ENCODE measurements at places on chromosomes 6 and 20. TPM values are rescaled to one million over a fixed set of nuclear protein-coding genes. Genes with fewer than 3 reads are reported as not detected.

C6orf141 gene
- total RNA-seq: 0.25 TPM

GRCh38 chr20:5401277-5401875 is 84.6 kb upstream of the PROKR2 start:
- DNase-seq: no peak

DNA sequence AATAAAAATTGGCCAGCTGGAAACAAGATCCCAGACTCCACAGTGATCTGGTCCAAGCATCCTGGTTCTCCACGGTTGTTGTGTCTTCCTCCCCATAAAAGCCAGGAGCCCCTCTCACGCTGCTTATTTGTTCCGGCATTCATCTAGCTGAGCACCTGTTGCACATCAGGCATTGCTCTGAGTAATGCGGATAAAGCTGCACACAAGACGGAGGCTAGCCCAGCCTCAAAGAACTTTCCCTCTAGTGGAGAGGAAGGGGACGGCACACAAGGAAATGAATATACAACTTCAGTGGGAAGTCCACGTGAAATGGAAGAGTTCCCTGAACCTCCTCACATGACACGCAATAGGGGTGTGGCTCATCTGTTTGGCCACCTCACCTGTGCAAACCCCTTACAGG is 30.3 kb upstream of the NXT1 start:
- DNase-seq: no peak

DNA sequence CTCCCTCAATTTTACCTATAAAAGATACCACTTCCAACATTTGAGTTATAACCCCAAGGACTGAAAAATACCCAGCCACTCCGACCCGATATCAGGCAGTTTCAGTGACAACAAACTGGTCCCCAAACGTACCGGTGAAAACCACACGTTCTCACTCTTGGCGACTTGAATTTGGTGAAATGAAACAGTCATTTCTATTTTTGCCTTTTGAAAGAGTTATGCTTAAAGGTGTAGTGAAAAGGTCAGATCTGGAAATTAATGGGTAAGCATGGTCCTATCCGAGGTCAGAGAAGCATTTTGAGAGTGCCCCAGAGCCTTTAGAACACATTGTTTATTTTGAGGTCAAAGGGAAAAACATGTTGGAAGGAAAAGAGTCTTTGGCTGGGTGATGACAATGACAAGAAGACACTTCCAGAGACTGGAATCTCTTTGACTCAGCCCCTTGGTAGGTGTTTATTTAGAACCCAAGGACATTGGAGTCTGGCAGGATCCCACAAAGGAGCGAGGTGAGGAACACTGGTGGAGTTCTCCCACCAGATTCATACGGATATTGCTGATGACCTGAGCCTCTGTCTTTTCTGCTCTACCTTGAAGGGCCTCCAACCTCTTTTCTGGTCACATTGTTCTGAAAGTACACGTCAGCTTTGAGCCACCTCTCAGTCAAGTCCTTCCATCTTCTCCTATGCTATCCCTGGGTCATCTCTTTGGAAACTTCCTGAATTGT is 235.0 kb downstream of the GMPR start:
- DNase-seq: no peak

DNA sequence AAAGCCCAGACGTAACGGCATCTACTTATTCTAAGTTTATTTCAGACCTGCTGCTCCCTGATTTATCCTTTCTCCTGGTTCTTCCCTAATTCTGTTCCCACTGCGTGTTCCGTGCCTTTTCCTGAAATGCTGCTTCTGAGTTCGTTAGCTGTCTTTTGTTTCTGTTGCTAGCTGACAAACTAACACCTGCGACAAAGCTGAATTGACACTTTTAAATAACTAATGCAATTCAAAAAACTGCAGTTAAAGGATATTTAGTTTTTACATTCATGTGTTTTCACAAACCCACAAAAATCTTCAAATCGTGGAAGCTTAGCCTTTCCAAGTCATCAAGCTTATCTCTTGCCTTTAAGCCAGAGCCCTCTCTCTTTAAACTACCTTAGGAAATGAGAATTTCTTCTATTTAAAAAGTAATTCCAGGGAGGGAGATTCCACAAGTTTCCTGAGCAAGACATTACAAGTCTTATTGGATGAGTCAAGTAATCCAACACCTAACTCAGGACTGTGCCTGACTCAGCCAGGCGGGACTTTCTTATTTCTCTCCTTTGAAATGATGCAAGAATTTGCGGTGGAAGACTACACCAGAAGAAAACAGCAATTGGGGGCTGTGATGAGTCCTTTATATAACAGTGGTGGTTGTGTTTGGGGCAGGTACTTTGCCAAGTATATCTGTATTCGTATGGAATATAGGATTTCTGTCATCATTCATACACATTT is 6.3 kb downstream of the ADTRP start:
- no peak for DNase-seq

IPCEF1 gene
- total RNA-seq: 9.7 TPM

DNA sequence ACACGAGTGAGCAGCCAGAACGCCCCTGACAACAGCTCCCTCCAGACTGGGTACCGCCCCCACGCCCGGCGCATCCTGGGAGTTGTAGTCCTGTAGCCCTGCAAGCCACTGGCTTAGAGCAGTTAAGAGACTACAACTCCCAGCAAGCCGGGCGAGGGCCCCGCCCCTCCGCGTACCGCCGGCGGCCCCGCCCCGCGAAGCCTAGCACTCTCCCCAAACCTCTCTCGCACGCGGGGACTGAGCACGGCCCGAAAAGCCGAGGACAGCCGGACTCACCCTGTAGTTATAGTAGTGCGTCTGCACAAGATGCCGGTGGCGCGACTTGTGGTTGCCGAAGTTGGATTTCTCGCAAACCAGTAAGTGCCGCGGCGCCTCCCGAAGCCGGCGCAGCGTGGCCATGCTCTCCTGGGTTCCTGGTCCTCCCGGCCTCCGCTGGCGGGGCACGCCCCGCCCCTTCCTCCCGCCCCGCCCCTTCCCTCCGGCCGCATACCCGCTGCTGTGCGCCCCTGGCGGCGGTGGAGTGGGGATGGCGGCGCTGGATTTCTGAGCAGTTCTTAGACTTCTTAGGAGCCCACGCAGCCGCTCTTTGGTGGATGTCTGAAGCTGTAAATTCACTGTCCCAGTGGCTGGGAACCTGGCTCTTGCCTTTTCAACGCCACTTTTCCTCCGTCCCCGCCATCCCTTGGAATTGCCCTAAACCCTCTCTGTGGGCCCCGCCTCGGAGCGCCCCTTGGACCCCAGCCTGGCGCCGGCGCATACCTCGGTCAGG is at the start of gene RPP40:
RPP40 (minus strand) TSS at position 434 of the 769 bp plus-strand sequence; CDS start at position 399, 35 bp downstream.
- peak; percentile 99 for DNase-seq

DNA sequence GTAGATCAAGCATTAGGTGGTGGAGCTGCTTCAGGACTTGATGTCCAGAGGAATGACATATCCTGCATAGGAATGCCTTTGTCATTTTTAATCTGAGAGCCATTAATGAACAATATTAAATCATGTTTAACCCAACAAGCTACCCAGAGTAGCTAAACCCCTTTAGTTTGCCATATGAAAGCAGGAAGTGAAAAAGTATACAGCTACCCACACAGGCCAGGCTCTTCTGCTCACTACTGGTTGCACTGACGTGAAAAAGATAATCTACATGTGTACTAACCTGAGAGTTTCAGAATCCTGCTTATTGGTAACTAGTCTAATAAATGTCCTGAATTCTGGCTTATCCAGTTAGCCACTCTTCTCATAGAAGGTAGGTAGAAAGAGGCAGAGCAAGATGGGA is 19.9 kb downstream of the GLYATL3 start:
- no peak for DNase-seq

GRCh38 chr6:134539865-134540323 is 222.0 kb upstream of the SGK1 start:
- DNase-seq: no peak

GRCh38 chr6:88975369-88975768 is 12.0 kb upstream of the RNGTT start:
- no peak for DNase-seq

GRCh38 chr6:16575655-16576054 is 185.6 kb downstream of the ATXN1 start:
- no peak for DNase-seq

ELOVL2 gene
- total RNA-seq: not detected

COL9A3 gene
- 0.10 TPM for total RNA-seq

DNA sequence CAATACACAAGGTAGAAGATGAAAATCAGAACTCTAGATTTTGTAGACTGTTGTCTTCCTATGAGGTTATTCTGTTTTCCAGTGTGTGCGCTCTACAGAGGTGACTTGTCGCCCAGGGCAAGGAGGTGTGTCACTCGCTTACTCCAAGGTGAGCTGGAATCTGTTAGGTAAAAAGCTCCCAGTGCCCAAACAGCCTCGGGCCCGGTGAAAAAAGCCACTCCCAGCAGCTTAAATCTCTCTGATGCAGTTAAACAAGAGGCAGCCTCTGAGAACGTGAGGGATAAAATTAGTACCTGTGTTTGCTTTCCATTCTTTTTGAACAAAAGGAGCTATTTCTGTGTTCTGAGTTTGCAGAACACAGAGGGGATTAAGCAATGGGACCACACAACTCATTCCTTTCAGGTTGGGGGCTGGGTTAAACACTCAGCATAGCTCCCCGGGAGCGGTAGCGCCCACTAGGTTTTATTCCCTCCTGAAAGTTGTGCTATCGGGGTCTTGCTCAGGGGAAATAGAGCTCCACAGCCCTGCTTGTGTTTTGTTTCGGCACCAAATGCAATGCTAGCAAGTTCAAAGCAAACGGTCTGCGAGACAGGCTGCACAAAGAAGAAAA is 181.2 kb downstream of the FOXA2 start:
- no peak for DNase-seq

XKR7 gene
- total RNA-seq: not detected

DNA sequence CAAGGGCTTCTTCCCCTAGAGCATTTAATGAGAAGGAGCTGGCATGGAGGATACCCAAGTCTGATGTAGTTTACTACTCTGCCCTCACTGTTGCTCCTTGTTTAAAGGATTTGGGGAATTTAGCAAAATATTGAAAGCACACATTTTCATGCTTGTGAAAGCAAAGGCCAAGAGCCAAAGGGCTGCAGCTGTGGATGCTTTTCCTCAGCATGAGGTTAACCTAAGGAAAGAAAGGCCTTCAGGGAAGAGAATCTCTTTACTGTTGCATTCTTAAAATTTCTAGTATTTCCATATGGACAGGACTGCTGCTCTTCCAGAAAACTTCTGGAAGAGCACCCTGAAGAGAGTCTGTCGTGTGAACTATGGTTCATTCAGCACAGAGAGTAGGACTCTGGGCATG is 45.9 kb upstream of the SASH1 start:
- no peak for DNase-seq

DNA sequence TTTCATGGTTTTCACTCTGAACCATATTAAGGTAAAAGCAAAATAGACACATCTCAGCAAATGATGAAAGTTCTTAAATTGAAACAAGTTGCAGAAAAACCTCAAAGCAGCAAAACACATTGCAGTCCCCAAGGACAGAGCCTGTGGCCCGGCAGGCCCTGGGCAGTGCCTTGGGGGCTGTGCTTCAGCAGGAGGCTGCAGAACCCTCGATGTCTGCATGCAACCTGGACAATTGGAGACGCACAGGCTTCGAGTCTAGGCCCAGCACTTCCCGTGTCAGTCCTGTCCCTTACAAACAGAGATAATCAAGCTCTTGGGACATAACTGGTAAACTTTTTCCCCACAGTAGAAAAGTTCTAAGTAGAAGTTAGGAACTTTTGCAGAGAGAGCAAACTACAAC is 9.2 kb downstream of the PYGB start:
- DNase-seq: no peak

OPRL1 gene
- total RNA-seq: not detected

BEND6 gene
- total RNA-seq: 0.05 TPM

GRCh38 chr20:61886721-61887595 is 178.7 kb downstream of the TAF4 start:
- no peak for DNase-seq

CALHM5 gene
- total RNA-seq: not detected

- DNase-seq: no peak
Measured at GRCh38 chr6:154569156-154569862, 58.8 kb upstream of the CNKSR3 start.

GRCh38 chr6:74579047-74579446 is 626.8 kb downstream of the COL12A1 start:
- no peak for DNase-seq

DNA sequence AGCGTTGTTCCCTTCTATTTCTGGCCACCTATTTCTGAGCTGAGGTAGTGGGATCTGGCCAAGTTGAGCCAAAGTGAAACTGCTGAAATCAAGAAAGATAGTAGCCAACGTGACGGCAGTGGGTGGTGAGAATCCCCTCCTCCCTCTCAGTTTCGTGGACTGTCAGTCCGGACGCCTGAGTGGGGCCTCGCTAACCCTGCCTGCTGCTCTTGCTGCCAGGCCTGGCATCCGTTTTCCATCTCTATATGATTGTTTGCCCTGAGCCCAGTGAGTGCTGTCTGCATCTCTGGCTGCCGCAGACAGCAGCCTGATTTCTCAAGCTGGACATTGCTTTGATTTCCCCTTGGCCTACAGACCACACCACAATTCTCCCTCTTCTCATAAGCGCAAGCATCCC is 23.5 kb upstream of the PAX1 start:
- DNase-seq: no peak

All from activated T-cell treated with anti-CD3 and anti-CD28 coated beads, Interleukin-2, amount 50 U/mL, for 4 hours (primary cell).